Stimulated activated memory B cell treated with anti-CD40 and anti-IgM and Interleukin-4, amounts not matched to agents 10 μg/mL and 1 μg/mL and 100 μg/mL, for 72 hours (primary cell): ENCODE measurements at places on chromosomes 12 and 14.

GRCh38 chr12:98532687-98533304 is 17.4 kb downstream of the TMPO start:
- no peak for ATAC-seq

GRCh38 chr12:68368327-68368726 is 36.2 kb upstream of the MDM1 start:
- no peak for ATAC-seq

DNA sequence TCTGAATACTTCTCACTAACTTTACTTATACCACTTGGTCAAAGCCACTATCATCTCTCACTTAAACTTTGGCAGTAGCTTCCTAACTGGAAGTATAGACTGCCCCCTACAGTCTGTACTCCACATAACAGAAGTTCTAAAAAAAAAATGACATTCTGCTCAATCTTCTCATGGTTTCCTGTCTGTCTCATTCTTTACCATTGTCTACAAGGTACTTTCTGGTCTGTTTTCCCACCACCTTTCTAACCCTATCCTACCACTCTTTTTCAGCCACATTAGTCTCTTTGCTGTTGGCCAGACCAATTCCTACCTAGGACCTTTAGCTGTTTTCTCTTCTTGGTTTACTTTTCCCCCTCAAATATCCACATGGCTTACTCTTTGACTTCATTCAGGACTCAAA is 14.7 kb downstream of the CPSF6 start:
- ATAC-seq: no peak

DNA sequence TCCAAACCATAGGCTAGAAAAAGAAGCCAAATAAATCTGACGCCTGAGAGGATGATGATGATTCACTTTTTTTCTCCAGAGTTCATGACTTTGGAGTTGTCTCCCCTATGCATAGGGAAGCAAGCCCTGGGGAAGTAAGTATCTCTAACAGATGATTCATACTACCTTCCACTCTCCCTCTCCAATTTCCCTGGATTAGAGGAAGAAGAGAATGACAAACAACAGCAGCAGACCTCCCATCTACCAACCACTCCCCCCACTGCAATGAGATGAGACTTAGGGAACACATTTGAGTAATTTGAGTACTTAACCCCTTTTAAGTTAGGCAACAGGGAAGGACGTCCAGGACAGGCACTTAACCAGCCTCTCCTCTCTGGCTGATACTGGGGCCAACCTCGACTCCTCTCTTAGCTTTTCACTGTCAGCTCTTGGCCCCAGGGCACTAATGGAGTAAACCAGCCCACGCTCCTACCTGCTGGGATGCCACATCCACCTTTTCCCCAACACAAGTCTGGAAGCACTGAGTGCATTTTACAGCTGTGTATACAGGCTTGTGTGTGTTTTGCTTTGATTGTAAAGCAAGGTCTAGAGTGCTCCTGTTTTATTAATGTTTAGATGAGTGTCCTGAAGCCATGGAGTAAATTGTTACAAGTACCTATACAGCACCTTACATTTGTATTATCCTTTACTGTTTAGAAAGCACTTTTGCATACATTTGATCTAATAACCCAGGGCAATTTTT is 180.7 kb downstream of the PHLDA1 start:
- ATAC-seq: no peak
